ENCODE measurements at places on chromosomes 5 and 9.

DNA sequence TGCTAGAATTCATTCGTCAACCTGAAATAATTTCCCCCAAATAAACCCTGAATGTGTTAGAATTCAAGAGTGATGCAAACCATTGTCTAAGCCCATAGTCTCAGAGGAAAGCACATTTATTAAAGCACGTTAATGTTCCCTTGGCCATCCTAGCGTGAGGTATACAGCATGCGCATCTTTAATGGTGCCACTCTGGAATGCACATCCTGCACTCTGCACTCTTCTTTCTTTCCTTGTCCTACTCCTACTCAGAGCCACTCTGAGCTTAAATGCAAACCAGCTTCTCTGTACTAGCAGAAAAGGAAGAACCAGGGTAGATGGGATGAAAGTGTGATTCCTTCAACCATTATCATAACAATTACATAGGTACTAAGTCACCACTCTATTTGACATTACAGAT, 50.4 kb downstream of the ARL15 start:
- DNase-seq: no peak

GRCh38 chr5:7825630-7826029, 25.3 kb downstream of the CFAP90 start:
- no peak for DNase-seq

DNA sequence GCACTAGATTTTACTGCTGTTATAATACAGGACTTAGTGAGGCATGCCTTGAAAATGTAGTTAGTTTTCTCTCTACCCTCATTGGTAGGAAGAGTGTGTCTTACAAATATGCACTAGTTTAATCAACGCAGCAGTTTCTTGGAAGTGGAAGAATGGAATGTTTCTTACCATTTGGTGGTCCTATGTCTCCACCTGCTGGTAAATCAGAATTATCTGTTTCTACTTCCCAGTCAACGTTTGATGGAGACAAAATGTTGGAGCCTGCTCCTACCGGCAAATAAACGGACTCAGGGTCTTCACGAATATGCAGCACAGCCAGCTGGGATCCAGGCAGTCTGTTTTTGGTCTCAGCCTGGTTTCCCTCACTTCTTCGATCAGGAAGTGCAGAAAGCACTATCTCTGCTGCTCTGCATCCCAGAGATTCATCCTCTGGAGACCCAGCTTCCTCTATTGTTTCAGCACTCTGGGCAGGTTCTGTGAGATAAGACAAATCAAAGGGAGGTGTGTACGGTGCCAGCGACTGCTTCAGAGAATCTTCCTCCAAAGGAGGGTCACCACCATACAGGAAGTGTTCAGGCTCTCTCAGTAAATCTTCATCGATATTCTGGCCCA, 59.5 kb upstream of the PCA3 start:
- DNase-seq: peak; percentile 44

GRCh38 chr9:70641631-70642030, 227.2 kb upstream of the KLF9 start:
- DNase-seq: no peak

DNA sequence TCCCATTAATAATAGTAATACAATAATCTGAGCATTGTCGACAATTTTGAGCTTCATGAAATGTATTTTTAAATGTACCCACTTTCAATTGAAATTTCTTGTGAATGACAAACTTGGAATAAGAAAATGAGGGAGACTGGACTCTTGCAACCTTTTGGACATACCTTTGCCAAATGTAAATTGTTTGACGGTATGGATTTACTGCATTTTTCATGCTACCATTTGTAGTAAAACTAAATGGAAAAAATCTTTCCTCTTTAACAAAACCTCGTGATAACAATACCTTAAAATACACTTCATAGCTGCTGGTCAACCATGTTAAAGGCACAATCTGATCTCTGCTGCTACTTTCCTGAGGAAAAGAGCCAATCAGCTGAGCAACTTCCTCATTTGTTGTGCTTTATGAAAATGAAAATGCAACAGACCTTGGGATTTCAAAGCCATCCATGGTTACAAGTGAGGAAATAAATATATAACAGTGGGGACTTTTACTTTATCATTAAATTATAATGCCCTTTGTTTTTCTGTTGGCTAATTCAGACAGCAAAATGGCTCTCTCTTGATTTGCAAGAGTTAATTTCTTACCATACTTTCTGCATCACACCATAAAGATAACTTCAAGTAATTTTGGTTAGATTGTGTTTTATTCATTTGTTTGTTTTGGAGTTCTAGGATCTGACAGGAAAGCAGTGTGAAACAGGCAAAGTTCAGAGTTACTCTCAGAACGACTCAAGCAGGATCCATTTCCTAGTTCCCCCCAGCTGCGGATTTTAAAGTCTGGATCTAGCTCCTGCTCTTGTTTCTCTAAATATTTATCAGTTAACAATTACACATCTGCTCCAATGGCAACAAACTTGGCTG, 1.1 kb downstream of the ALDH1A1 start:
- DNase-seq: peak; percentile 61

GRCh38 chr9:8301296-8301695, 501.7 kb upstream of the DMAC1 start:
- no peak for DNase-seq

DNA sequence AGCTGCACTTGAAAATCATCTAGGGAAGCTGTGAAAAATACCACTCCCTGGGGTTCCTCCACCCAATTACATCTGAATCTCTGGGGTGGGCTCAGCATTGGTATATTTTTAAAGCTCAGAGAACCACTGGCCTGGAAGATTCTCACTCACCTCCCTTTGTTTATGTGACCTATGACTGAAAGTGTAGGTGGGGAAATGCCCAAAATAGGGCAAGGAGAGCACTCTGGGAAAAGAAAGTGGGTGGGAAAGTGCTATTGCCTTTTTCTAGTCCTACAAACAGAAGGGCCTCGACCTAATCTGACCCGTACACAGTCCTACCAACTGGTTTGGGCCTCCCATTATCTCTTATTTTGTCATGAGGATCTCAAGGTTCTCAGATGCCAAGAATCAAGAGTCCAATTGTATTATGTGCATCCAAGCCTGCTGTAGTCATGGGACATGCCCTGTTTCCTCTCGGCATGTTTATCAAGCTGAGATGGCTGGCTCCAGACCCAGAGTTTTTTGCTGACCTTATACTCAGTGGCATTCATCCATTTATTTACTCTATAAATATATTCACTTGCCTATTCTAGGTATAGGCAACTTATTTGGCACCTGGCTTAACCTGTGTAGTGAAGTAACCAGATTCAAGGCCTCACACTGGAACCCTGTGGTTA, 483.7 kb downstream of the ENC1 start:
- no peak for DNase-seq

GRCh38 chr5:125327676-125328075, 581.2 kb upstream of the ZNF608 start:
- no peak for DNase-seq

- DNase-seq: peak; percentile 4
Observed at GRCh38 chr5:82885627-82886389, 191.4 kb downstream of the TMEM167A start.

- no peak for DNase-seq
Observed at GRCh38 chr9:98530806-98531386, 177.8 kb downstream of the GABBR2 start.

- DNase-seq: no peak
Observed at GRCh38 chr5:72125941-72126620, 18.8 kb downstream of the MAP1B start.

DNA sequence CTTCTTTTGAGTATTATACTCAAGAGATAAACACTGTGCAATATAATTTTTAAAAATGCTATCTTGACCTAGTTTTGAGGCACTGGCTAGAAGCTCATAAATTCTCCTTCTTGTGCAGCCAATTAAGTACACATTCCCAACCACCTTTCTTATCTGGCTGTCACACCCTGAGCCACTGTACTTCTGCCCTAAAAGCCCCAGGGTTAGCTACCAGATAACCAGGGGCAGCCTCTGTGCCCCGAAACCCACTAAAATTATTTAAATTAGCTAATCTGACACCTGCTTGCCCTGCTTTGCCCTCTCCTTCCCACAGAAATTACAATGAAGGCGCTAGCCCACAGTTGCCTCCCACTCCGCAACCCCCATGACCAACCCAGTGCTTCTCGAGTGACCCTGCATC, 597.3 kb upstream of the TYRP1 start:
- no peak for DNase-seq

- DNase-seq: no peak
Observed at GRCh38 chr9:68964102-68964541, 49.8 kb downstream of the PRKACG start.

DNA sequence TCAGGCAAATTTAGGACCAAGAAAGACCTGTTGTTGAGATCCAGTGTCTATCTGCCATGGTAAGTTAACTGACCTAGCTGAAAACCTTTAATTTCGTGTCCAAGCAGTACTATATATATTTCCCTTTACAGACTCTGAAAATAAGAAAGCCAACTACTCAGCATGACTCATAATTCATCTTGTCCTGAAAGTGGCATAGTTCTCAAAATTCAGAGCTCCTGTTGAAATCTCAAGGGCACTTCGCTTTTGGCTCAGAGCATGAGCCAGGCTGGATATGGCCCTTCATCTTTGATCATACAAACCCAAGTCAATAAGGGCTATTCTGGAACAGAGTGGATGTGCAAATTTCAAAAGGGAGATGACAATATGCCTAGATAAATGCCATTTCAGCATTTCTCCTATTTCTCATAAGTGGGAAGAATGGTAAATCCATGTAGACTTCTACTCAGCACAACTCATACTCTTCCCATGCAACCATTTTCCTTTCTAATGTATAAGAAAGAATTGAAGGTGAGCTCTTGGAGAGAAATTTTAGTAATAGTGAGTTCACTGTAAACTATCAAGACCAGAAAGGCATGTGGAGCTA, 567.9 kb upstream of the DAB2 start:
- DNase-seq: no peak

DNA sequence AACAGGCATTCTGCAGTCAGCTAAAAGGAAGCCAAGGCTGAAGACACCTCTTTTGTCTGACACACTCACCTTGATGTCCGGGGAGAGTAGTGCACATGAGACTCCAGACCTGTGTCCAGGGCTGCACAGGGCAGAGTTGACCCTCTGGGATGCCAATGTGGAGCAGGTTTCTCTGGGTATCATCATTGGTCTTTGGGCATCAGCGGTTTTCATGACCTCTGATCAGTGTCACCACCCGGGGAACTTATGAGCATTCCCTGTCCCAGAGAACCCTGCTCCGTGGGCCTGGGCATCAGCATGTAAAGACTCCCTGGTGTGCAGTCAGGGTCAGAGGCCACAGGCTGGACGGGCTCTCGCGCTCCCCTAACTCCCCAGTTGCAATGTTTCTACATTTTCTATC, 80.2 kb downstream of the NSUN2 start:
- DNase-seq: no peak

GRCh38 chr9:124190761-124191160, 67.0 kb upstream of the NEK6 start:
- no peak for DNase-seq

- no peak for DNase-seq
Observed at GRCh38 chr9:97176206-97176605, 131.3 kb upstream of the CCDC180 start.

GRCh38 chr5:87722286-87722685, 309.6 kb upstream of the CCNH start:
- DNase-seq: no peak

DNA sequence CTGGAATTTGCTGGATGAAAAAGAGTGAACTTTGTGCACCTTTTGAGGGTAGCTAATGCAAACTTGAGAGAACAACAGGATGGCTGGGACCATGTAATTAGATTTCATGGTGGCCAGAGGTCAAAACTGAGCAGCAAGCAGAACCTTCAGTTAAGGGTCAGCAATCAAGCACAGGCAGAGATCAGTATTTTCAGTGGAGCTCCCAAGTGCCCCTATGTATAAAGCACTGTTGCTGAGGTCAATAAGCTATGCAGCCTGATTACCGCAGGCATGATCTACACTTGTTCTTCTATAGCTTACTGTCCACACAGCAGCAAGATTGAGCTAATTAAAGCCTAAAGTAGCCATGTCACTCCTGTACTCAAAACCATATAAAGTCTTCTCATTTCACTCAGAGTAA, 62.1 kb upstream of the TMC1 start:
- no peak for DNase-seq

GRCh38 chr9:82922686-82923085, 140.3 kb downstream of the RASEF start:
- no peak for DNase-seq

- no peak for DNase-seq
Observed at GRCh38 chr5:150138551-150139265, 16.9 kb downstream of the PDGFRB start.

DNA sequence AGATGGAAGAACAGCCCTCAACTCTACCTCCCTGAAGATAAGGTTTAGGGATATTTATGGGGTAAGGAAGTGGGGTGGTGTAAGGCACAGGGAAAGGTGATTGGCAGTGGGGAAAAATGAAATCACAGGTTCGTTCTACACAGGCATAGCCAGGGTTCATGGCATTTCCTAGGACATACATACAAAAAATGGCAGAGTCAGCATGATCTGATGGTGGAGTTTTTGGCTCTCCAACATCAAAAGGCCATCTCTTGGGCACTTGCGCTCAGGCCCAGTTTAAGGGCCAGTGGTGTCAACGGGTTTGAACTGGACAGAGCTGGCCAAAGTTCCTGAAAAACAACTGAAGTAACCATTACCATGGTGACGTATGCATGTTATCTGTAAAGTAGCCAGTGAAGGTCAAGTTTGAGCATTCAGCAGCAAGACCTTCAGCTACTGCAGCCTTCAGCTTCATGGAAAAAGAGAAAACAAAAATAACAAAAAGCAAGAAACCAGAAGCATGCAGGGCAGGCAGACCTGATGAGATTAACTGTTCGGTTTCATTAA, 92.8 kb downstream of the SMARCA2 start:
- DNase-seq: no peak

GRCh38 chr9:9997585-9997984, 615.2 kb downstream of the PTPRD start:
- DNase-seq: no peak

DNA sequence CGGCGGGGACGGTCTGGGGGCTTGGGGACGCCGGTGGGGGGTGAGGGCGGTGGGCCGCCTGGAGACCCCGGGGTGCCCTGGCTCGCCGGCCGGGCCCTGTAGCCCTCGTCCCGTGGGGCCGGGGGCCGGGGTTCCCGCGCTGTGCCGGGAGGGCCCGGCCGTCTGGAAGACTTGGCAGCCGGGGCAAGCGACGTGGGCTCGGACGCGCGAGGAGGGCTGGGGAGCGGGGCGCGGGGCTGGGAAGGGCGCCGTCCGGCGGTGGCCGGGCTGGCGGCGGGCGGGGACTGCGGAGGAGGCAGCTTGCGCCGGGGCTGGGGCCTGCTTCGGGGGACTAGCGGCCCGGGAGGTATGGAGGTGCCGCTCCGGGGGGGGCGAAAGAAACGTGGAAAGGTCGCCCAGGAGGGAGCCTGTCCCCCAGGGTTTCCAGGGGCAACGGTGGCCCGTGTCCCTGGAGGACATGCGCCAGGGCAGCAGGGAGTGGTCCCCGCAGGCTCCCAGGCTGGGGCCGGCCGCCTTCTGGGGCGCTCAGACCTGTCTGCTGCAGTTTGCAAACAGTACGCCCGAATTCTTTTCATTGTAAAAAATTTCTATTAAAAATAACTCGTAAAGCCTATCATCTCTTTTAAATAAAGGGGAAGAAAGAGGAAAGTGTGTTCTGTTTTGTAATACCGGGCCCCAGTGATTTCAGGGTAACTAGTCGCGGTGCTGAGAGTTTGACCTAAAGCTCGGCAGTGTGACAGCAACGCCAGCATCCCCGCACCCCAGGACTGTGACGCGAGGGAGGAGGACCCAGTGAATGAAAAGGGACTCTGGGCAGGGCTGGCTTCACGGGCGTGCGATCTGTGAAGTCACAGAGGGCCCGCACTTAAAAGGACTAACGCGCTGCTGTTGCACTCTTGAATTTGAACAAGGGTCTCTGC, 752 bp upstream of the ANKH start:
- DNase-seq: peak; percentile 21

- DNase-seq: peak; percentile 10
Observed at GRCh38 chr5:60843386-60843935, 608 bp downstream of the ELOVL7 start.
